Activated naive CD4-positive, alpha-beta T cell (primary cell): ENCODE measurements at places on chromosomes 3 and 15.

DNA sequence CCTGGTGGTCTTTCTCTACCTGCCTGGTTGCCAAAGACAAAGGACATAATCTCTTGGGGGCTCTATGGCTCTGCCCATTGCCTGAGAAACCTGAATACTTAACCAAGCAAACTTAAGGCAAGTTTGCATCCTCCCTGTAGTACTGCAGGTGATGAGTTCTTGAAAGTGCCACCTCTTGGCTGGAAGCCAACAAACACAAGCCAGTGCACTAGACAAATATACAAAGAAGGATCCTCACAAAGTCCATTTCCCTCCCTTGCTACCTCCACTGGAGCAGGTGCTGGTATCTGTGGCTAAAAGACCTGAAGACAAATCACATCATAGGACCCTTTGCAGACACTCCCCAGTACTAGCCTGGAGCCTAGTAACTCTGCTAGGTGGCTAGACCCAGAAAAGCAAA, 772.3 kb downstream of the SI start:
- DNase-seq = no peak

- DNase-seq = no peak
Measured at GRCh38 chr15:78063970-78064385, 13.5 kb downstream of the TBC1D2B start.

DNA sequence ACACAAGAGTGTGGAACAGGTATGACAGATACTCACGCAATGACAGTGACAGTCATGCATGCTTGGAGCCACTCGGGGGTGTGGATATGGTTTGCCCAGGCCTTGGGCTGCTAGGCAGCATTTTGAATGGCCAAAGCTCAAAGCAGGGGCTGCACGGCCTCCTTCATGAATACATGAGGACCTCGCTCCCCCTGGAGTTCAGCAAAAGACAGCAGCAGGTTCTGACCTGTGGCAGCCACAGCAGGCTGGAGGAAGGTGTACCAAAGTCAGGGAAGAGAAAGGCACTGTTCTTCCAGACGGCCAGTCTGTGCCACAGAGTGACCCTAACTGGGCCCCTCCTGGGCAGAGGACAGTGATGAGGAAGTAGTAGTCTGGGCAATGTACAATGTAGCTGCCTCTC, 88.2 kb upstream of the C2CD4B start:
- no peak for DNase-seq

DNA sequence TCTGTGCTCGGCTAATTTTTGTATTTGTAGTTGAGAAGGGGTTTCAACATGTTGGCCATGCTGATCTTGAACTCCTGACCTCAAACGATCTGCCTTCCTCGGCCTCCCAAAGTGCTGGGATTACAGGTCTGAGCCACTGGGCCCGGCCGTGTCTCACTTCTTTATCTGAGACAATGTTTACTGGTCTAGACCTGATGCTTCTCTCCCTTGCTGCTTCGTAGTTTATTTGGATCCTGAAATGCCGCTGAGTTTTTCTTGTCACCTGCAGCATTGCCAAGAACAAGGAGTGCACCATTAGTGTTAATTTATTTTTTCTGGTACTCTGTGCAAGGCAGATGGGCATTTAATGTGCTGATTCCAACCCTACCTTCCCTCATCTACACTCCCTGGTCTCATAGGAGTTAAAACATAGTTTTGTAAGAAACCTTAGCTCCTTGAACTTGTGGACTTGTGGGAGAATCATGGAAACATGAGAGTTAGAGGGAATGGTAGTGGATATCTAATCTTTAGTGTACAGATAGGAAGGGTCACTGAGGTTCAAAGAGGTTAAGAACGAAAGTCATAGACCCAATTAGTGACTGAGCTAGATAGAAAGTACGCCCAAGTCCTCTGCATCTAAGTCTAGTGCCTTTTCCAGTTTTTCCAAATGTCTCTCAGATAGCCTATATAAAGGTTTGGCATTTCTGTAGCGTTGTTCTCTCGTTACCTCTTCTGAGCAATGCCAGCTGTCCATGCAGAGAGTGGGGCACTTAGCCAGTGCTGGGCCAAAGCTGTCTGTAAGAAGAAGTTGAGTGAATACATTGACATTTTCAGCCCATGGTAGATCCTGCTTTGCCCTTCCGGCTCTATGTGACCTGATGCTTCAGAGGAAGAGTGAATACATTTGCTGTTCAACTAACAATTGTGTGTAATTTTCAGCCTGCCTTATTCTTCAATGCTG, 244.1 kb downstream of the LPP start:
- DNase-seq = no peak

DNA sequence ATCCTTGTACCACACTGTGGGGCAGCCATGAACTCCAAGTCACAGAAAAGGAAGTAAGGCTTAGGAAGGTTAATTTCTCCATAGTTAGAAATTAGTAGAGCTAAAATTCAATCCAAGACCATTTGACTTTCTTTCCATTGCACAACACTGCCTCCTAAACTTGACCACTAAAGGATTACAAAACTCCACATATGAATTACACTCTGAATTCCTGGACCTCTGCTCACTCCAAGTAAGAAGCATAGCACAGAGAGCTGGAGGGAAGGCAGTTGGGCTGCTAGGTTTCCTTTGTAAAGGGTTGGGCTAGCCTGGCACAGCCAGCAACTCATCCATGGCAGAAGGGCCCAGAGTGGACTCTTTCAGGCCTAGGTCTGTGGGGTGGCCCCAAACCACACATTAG, 134.4 kb downstream of the MYLK start:
- no peak for DNase-seq

GRCh38 chr15:92616621-92617548, 38.7 kb downstream of the FAM174B start:
- DNase-seq = no peak

DNA sequence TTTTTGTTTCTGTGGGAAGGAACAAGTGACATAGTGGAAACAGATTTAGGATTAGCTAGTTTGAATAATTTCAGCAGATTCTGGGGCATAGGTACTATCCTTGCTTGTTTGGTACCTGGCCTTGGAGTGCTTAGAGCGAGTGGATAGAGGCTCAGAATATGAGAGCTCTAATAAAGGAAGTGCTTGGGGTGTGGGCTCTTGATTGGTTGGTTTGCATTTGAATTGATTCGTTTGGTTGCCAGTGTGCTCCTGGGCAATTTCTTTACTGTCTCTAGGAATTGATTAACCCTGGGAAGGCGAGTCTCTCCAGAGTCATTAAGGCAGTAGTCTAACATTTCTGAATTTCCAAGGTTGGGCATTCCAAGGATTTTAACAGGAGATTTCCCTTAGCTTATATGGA, 98.0 kb downstream of the DTWD1 start:
- no peak for DNase-seq

GRCh38 chr15:89665449-89666181, 10.3 kb upstream of the KIF7 start:
- no peak for DNase-seq

- no peak for DNase-seq
Measured at GRCh38 chr15:51310064-51310463, 28.3 kb downstream of the CYP19A1 start.

GRCh38 chr15:67043939-67044771, 21.2 kb upstream of the SMAD3 start:
- DNase-seq = no peak

DNA sequence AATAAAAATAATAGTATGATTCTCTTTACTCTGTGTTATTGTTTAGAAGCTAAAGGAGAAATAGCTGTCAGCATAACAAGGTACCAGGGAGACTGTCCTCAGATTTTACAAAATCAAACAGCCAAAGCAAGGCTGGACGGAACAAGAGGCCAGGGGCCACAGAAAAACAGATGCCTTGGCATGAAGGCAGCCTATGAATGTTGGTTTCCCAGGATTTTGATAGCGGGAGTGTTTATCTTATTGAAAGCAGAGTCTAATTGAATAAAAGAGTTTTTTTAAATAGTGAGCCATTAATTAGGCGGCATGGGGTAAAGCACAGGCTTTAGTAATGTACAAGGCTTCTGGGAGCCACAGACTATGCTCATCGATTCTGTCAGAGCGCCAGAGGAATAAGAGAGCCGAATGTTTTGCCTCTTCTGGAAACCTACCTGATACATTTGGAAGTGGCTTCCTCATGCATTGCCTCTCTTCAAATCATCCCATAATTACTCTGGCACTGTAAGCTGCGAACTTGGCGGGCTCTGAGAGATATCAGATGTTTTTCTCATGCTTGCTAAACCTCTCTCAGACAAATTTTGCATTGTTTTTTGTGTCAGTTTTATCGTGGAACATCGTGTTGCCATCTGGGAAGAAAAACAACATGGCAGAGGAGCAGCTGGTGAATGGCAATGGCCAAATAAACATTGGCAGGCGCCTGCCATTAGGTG, 30.4 kb upstream of the TMCO5A start:
- DNase-seq = no peak

GRCh38 chr3:182226995-182227394, 515.3 kb downstream of the SOX2 start:
- no peak for DNase-seq

DNA sequence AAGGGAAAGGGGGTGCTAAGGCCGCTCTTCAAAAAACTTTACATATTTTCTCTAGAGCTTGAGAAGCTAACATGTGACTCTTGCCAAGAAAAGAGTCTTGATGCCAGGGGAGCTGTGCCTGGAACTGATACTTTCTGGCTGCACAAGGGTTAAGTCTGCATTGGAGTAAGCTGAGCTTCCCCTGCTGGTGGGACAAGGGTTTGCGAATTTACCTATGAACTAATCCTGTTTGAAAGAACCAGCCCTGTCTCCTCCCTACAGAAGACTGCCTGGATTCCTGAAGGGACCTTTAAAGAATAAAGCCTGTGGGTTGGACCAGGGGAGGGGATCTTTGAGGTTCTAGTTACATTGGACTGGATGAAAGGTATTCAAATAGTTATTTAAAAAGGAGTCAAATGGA, 58.3 kb upstream of the EPHA3 start:
- DNase-seq = no peak

DNA sequence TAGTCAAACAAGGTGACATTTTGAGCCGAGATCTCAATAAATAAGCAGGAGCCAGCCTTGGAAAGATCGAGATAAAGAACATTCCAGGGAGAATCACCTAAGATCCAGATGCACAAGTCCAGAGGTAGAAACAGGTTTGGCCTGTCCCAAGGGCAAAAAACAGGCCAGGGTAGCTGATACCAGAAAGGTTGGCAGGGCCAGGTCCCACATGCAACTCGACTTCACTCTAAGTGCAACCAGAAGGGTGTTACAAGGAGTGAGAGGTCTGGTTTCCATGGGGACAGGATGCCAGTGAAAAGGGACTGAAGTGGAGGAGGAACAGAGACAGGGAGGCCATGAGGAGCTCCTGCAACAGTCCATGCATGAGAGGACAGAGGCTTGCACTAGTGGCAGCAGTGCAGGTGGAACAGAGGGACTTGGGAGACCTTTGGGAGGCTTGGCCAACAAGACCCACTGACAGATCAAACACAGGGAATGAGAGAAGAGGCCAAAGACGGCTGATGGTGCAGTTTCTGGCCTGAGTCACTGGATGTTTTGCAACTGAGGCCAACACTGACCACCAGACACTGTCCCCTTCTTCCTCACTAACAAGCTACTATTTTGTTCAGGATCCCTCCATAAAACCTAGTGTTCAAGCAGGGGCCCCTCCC, 5.2 kb downstream of the TPRA1 start:
- DNase-seq = no peak

DNA sequence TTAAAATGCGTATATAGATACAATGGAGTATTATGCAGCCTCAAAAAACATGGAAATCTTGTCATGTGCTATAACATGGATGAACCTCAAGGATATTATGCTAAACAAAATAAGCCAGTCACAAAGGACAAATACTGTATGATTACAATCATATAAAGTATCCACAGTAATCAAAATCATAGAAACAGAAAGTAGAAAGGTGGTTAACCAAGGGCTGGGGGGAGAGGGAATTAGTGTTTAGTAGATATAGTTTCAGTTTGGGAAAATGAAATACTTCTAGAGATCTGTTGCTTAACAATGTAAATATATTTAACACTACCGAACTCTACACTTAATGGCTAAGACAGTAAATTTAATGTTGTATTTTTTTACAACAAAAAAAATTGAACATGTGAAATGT, 9.0 kb downstream of the TOP2B start:
- DNase-seq = no peak

GRCh38 chr15:91882858-91883586, 29.5 kb downstream of the SLCO3A1 start:
- no peak for DNase-seq

- no peak for DNase-seq
Measured at GRCh38 chr15:66872405-66872804, 170.4 kb downstream of the SMAD6 start.

DNA sequence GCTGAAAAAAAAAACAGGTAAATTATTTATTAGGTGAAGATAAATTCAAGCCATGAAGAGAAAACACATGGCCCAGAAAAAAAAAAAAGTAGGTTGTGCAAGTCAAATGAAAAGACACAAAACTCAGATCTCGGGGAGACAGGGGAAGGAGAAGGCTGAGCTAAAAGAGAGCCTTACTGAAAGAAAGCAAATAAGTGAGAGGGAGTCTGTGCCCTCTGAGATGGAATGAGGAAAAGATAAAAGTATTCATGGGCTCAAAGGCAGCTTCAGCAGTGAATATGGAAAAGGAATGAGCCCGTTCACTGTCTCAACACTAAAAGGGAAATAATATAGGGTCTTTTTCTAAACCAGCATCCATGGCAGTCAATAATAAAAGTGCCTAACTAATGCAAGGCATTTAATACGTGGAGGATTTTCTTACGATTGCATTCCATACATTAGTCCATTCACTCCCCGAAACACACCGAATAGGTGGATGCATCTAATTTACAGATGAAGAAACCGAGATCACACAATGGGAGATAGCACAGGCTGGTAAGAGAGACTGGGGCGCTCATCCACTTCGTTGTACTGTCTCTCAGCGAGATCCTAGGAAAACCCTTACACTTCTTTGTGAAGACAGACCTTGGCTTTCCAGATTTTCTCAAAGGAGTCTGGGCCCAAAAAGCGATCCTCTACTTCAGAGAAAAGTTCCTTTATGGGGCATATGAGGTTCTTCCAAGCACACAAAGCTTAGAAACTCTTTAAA, 1.1 kb downstream of the TFDP2 start:
- no peak for DNase-seq

- no peak for DNase-seq
Measured at GRCh38 chr3:164375995-164376394, 702.3 kb downstream of the SI start.

DNA sequence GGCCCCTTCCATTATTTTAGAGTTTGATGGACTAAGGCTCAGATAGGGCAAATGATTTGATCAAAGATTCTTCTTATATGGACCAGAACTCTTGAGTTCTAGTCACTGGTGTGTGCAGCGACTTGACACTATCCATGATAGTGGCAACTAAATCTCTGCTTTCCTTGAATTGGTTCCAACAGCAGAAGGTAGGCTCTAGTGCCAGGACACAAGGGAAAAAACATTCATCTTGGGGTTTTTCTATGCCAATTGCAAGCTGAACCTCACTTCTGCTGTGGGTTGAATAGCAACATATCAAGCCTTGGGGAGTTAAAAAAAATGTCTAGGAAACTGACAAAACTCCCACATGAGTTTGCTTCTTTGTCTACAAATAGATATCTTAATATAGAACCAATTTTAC, 35.1 kb downstream of the CTXND1 start:
- no peak for DNase-seq

DNA sequence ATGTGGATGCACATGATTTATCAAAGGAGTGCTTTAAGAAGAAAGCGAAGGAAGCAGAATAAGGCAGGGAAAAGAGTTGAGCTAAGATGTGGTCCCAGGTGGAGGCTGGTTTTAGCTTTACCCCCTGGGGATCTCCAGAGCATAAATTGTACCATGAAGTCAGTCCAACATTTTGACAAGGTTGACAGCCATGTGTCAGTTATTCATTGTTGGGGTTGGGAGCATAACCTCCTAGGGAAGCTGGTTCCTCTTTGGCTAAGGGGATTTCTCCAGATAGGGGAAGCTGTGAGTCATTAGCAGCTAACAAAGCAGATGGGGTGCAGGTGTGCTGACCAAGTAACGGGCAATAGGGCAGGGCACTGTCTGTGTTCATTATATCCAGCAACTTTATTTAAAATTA, 123.7 kb upstream of the IGSF10 start:
- no peak for DNase-seq
